ENCODE measurements at places on chromosomes 2 and 18.
A peak's percentile ranks its signal among the peaks of the same experiment; 100 is the strongest.

DNA sequence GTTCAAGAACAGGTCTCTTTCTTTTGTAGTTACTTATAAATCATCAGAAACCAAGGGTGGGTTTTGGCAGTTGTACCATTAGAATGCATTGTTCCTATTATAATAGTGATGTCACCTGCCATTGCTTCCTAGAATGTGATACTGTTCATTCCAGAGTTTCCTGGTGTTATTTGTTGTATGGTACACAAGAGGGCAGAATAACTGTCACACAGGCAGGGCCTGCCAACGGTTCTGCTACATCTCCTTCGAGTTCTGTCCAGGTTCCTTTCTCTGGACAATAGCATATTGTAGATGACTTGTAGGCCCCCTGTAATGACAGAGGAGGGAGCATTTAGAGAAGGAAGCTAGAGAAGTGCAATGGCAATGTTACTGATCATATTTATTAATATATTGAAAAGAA is 98.3 kb downstream of the KLHL14 start:
- no peak for DNase-seq

DNA sequence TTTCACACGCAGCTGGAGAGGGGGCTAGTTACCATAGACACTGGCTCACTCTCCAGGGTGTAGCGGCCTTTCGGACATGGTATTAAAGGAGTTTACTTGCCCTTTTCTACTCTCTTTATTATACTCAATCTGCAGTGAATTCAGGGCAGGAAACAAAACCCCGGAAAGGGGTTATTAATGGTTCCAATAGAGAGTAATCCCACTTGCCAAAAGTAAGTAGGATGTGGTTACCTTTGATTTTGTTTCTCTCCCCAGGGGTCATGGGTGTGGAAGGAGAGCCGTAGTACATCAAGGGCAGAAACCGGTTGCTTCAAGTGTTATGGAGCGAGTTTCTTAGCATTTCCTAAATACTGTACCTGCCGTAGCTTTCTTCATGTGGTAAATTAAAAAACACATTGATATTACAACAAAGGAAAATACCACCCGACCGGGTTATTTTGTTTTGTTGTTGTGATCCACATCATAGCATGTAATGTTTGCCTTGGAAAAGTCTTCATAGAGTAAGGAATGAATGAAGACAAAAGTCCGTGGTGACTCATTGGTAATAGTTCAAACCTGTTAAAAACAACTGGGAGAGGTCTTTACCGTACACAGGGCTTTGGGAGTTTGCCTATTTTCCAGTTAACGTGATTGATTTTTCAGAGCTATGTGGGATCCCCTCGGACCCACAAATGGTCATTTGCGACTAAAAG is 71.5 kb downstream of the SLC4A3 start:
- no peak for DNase-seq

- no peak for DNase-seq
Observed at GRCh38 chr2:60552078-60552850, 1.2 kb downstream of the BCL11A start.

DNA sequence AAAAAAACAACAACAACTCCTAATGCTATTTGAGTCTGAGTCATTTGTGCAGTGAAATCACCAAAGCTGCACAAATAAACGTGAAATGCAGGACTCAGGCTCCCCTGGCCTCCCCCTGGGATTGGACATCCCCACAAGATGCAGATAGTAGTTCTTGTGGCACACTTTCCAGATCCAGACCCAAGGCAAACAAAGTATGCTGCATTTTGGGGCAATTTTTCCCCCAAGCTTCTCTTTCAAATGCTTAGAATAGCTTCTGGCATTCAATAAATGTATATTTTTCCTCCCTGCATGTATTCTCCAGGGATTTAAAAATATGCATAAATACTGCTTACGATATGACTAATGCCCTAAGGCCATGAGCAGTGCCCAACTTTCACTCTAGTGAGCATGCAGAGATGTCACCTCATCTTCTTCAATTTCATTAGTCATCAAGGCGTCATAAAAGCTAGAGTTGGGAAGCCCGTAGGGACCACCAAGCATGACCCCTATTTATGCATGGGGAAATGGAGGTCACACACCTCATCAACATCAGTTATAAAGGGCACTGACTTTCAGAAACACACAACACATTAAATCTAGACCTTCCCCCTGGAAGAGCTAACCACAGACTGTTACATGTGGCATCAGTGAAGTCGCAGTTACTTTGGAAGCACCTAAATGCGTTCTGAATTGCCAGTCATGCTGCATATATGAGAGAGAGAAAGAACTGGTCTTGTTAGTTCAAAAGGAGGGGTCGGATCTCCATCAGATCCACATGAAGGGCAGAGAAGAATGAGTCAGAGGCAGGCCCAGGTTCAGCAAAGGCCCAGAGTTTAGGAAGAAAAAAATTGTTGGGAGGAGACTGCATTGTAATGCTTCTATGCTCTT is 374.1 kb downstream of the LPIN1 start:
- DNase-seq, result peak; percentile 71

GRCh38 chr18:74522635-74523548 is 11.4 kb upstream of the CNDP1 start:
- no peak for DNase-seq

GRCh38 chr2:176424746-176425145 is 155.5 kb downstream of the MTX2 start:
- DNase-seq, result no peak

GRCh38 chr18:38792731-38793130 is 1227.1 kb upstream of the CELF4 start:
- no peak for DNase-seq

- DNase-seq, result peak; percentile 38
Observed at GRCh38 chr2:217902379-217903141, 100.2 kb downstream of the TNS1 start.

DNA sequence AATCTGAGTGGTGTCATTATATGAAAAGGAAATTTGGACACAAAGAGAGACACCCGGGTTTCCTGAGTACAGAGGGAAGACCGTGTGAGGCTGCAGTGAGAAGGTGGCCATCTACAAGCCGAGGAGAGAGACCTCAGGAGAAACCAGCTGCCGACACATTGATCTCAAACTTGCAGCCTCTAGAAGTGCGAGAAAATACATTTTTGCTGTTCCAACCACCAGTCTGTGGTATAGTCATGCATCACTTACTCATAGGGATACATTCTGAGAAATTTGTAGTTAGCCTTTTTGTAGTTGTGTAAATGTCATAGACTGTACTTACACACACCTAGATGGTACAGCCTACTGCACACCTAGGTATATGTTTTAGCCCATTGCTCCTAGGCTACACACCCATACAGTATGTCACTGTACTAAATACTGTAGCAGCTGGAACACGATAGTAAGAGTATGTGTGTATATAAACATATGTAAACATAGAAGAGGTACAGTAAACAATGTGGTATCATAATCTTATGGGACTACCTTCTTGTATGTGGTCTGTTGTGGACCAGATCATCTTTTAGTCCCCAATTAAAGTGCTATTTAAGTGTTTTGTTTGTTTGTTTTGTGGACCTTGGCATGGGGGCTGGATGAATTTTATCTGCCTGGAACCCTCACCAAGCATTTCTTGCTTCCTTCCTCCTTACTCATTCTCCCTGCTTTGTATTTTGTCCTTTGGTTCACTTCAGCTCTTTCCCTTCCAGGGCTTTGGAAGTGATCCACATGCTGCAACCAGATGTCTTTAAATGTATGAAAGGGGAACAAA is 38.3 kb upstream of the SESTD1 start:
- DNase-seq, result no peak

DNA sequence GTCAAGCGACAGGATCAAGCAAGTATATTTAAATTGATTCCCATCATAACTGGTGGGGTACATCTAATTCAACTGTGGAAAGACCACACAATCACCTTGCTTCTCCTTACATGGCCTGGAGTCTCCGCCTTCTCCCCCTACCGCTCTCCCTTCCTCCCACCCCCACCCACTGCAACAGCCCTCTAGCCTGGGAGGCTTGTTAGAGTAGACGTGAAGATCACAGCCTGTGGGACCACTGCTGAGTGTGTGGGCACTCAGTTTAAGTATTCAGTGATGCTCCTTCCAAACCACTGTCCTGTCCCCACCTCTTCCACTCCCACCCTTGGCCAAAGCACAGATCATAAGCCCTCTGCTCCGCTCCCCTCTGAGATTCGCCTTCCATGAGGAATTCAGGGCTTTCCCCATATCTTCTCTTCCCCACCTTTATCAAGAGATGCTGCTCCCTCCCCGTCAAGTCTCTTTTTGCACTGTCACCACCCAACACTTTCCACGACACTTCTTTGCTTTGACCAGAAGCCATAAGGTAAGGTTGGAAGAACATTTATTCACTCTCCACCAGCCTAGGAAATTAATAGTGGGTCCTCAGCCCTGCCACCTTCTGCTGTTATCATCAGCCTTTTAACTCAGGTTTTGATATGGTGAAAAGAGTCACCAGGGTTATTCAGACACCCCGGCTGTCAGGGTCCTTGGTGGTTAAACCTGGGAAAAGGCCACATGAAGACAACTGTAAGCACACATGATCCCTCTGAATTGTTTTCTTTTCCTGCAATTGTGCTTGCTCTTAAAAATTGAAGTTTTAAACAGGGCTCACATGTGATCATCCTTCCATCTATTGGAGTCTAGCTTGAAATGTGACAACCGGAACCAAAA is 1.7 kb downstream of the METTL4 start:
- DNase-seq, result no peak

GRCh38 chr2:236646441-236646840 is 76.8 kb downstream of the ACKR3 start:
- no peak for DNase-seq

DNA sequence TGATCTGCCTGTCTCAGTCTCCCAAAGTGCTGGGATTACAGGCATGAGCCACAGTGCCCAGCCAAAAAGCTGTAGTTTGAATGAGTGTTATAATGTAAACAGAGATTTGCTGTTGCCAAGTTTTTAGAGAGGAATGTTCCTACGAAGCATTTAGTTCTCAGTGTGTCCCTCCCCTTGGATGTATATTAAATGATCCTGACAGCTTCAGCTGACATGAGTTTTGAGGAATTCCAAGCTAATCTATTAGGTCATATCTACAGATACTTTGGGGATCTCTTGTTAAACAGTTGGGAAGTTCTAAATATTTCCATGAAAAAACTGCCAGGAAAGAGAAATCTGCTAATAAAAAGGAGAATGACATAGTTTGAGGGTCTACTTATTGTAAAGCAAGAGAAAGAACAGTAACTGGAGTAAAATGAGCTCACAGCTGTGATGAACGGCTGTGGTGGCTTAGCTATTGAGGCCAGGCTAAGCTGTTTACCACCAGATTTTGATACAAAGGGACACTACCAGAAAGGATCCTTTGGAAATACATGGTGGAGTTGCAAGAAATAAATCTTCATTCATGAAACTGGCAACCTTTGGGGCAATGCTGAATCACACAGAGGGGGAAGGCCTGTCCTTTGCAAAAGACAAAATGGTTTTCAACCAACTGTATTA is 2.6 kb upstream of the STON1 start:
- DNase-seq, result no peak

- no peak for DNase-seq
Observed at GRCh38 chr2:88857951-88858411, 166.5 kb downstream of the RPIA start.

- no peak for DNase-seq
Observed at GRCh38 chr2:167293172-167293781, 405.0 kb downstream of the XIRP2 start.

GRCh38 chr18:5513947-5514346 is 29.9 kb downstream of the EPB41L3 start:
- no peak for DNase-seq

DNA sequence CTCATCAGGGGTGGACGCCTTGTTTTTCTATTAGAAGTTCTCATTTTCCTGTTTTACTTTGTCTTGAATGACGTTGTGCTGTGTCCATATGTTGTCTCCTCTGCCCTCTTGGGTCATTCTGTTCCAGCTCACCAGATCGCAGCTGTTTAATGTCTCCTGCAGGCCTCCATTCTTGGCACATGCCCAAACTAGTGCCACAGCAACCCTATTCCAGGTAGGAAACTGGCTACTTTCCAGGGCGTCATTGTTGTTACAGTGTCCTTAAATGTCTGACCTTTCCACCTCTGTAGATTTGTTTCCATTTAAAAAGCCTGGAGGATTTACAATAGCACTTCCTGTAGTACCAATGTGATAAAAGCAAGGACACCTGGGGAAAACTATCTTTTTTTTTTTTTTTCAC is 500.7 kb downstream of the METTL4 start:
- no peak for DNase-seq

DNA sequence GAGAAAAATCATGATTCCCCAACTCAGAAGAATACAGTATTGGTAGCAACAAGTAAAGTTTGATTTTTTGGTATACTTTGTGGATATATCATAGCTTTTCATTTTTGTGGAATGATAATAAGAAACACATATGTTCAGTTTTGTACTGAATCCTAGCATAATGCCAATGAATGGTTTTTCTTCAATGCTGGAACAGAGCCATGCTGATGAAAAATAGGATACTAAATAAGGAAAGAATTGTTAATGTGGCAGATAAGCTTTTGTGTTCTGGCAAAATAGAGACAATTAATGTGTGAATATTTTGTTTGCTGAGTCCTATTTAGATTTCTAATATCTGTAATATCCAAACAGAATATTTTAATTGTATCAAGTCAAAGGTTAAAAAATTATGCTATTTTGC is 21.9 kb downstream of the CD28 start:
- DNase-seq, result no peak

DNA sequence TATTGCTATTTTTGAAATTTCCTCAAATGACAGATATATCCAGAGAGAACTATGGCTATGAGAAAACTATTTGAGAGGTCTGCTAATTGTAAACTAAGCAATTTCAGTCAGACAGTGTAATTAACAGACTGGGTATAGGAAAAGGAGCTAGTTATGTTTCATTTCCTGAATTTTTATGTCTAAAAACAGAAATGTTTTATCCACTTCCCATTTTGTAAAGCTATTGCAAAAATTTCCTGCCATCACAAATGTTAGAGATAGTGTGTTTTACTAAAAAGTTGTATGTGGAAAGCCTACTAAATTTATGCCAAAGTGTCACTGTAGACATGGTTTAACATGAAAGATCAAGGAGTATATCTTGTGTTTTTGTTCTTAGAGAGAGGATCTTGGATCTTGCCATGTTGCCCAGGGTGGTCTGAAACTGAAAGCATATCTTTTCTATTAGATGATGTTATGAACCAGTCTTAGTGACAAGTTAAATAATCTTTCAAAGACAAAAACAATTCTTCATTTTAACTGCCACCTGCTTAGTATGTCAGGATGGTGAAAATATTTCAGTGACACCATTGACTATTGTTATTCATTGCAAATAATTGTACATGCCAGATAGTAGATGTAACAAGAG is 40.5 kb upstream of the ITPRID2 start:
- no peak for DNase-seq

GRCh38 chr2:3169106-3169870 is 208.3 kb downstream of the EIPR1 start:
- no peak for DNase-seq

GRCh38 chr2:205076405-205076804 is 531.1 kb downstream of the PARD3B start:
- DNase-seq, result no peak

GRCh38 chr2:26940001-26940400 is 30.4 kb upstream of the MAPRE3 start:
- DNase-seq, result no peak

- no peak for DNase-seq
Observed at GRCh38 chr2:156165742-156166141, 166.8 kb downstream of the NR4A2 start.

- no peak for DNase-seq
Observed at GRCh38 chr2:8157621-8158430, 524.0 kb upstream of the ID2 start.
